ENCODE measurements at places on chromosomes 6 and 20.

- no peak for DNase-seq
These were observed 1288.6 kb upstream of the CITED2 start for GRCh38 chr6:140663094-140663493.

DNA sequence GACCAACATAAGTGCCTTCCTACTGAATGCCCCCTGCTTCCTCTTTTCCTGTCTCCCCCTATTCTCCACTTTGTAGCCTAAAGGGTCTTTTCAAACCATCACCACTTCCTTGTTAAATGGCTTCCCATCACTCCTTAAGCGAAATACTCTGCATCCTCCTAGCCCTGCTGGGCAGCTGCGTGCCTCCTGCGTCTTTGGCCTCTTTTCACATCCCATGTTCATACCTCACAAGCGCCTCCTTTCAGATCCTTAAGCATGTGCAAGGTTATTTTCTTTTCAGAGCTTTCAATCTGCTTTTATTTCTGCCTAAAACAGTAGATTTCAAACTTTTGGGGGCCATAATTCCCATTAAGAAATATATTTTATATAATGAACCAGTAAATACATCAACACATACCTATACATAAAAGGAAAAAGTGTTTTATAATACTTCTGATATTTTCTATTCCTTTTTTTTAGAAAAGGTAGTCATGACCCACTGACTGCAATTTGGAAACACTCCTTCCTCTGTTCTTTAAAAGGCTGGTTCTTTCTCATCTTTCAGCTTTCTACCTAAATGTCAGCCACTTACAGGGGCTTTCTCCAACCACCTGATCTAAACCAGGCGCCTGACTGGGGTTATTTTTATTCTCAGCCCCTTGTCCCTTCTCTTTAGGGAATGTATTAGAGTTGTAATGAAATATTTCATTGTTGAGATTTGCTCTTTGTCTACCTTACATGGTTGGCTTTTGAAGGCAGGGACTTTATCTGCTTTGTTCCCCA is 84.1 kb downstream of the PRDM1 start:
- no peak for DNase-seq

- DNase-seq: no peak
These were observed 49.6 kb upstream of the PTPRK start for GRCh38 chr6:128569732-128570679.

- DNase-seq: no peak
These were observed 744 bp upstream of the FOXO3 start for GRCh38 chr6:108559884-108560462.

DNA sequence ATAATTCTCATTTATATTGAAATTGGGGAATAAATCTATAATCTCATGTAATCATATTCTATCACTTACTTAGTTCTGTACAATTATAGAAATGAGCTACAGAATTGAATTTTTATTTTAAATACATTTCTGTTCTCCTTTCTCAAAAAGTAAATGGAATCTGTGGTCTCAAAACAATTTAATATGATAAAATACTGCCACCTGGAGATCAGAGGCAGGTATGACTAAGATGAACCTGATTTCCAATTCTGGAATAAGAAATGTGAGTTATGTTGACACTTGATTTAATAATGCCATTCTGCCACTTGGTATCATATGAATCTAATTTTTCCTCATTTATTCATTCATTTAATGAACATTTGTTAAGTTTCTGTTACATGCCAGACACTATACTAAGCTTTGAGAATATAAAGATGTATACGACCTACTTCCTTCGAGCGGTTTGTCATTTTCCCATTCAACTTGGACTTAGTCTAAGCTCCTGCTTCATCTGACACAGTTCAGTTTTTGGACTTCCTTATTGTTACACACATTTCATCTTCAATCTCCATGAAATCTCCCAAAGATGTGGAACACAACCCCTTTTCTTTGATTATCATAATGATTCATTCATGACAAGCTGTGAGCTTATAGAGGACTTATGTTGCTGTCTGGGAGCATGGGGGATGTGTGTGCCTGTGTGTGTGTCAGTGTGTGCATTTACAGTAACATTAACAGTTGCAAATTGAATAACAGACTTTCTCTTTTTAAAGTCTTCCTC is 7.5 kb upstream of the CCDC28A start:
- no peak for DNase-seq
